ENCODE measurements at places on chromosomes 2 and 18.

DNA sequence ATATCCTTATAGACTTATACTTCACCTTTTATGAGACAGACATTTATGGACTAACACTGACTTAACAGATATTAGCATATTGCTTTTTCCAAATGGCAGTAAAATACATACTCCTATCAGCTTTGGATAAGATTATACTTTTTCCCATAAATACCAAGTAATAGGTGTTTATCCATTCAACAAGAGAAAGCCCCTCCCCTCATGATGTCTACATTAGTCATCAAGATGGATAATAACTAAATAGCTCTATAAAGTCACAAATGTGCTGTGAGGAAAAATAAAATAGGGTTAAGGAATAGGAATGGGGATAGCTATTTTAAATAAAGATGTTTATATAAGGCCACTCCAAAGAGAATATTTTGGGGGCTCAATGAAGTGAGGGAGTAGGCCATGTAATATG lies 39.4 kb downstream of the CSRNP3 start:
- DNase-seq = no peak

- DNase-seq = no peak
Measured at GRCh38 chr2:67613227-67613626, 216.1 kb downstream of the ETAA1 start.

GRCh38 chr2:60958361-60958760 lies 59.2 kb upstream of the PEX13 start:
- no peak for DNase-seq

- no peak for DNase-seq
Measured at GRCh38 chr2:147679191-147679954, 165.5 kb upstream of the ACVR2A start.

GRCh38 chr2:51812138-51812866 lies 780.4 kb upstream of the NRXN1 start:
- DNase-seq = no peak

DNA sequence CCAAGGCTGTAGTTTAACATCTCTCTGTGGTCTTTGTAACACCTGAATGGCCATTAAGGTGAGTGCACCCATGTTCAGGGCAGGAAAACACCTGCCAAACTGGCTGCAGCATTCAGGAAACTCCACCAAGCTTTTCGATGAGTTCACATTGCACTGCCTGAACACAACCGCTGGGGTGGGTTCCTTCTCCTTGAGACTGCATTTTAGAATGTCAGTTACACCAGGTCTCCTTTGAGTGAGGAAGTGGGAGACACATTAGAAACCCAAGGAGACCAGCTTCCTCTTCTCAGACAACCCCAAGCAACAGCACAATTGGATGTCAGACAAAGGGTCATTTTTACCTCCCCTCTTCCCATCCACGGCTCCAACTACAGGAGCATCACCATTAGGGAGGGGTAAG lies 35.2 kb downstream of the CYRIA start:
- DNase-seq = no peak

- no peak for DNase-seq
Measured at GRCh38 chr2:239129147-239129920, 271.5 kb downstream of the HDAC4 start.

- no peak for DNase-seq
Measured at GRCh38 chr18:9710037-9710436, 1.9 kb downstream of the RAB31 start.

DNA sequence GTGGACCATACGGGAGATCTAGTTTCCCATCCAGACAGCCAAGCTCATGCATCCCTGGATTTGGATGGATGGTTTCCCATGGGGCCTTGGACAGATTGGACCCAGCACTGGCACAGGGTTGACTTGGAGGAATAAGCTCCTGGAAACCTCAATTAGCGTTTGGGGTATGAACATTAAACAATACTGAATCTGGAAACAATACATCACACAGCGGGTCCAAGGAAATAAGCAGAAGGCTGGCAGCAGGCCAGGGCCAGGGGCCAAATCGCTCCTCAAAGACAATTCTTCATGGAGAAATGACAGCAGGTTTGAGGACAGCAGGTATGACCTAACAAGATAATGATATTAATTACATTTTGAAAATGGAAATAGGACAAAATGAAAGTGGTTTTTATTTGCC lies 540.6 kb downstream of the RIT2 start:
- DNase-seq = no peak

DNA sequence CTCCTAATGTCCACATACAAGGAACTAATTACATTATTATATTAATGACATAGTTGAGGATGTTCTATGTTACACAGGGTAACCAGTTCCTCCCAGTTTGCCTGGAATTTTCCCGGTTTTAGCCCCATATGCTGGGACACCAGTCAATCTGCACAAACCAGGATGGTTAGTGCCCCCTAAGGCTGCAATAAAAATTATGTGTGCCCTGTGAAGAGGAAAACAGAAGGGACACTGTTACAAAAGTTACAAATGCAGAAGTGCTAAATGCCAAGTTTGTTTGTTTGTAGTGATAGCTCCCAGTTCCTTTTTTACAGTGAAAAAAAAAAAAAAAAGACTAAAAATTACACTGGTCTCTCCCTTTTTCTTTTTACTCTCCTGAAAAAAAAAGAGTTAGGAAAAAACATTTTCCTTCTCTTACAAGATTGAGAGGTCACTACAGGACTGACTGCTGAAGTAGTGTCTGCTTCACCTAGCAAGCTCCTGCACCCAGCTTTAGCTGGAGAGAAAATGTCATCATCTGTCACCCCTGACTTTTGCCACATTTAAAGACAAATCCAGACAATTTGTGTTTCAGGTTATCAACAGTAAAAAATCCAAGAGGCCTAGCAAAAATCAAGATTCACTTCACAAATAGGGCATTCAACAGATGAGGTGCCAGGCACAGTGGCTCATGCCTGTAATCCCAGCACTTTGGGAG lies 3.2 kb downstream of the ANKRD44 start:
- no peak for DNase-seq

DNA sequence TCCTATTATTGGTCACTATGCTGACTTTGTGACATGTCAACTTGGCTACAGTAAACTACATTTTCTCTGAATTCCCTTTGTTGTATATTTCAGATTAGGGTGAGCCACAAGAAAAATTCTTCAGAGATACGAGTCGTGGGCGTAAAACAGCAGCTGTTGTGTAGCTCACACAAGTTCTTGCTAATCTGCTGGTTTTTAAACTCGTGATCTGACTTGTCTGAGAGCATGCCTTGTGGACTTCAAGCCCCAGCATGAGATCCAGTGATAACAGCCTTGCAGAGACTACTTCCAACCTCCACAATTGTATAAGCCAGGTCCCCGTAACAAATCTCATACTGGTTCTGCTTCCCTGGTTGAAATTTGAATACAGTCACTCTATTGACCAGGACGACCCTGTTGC lies 259.8 kb upstream of the LYPD1 start:
- no peak for DNase-seq

DNA sequence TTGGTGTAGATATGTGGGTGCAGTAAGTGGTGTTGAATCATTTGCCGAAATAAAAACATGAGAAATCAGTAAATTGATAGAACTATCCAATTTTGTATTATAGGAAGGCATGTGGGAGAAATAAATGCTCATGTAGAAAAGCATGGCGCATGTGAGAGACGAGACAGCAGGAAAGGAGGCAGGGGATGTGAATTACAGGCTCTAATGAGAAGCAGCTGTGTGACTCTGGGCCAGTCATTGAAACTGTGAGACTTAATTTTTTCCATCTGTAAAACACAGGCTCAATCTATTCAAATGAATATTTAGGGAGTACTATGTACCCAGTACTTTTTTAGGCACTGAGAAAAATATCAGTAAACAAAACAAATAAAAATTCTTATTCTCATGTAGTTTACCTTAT lies 42.6 kb upstream of the MAP3K20 start:
- no peak for DNase-seq

- no peak for DNase-seq
Measured at GRCh38 chr2:36123995-36124394, 231.6 kb upstream of the CRIM1 start.

- no peak for DNase-seq
Measured at GRCh38 chr2:138514173-138514572, 12.6 kb downstream of the SPOPL start.

DNA sequence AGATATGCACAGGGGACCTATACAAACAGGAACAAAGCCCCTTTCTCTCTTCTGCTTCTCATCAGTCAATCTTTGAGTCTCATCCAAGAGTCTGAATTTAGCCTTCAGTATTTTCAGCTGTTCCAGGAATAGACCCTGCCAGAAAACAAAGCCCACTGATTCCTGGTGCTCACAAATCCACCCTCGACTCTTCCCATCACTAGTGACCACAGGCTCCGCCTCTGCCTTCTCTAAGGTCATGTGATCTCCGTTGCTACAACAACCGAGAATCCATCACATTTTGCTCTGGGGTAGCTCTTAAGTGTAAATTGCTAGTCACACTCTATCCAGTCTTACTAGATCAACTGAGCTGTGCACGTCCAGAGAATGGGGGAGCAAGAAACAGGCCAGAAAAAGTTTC lies 46.4 kb upstream of the SPTBN1 start:
- DNase-seq = no peak

- no peak for DNase-seq
Measured at GRCh38 chr2:128607911-128608506, 289.3 kb upstream of the HS6ST1 start.

GRCh38 chr2:190535586-190535985 lies 1.1 kb upstream of the NEMP2 start:
- DNase-seq = no peak

DNA sequence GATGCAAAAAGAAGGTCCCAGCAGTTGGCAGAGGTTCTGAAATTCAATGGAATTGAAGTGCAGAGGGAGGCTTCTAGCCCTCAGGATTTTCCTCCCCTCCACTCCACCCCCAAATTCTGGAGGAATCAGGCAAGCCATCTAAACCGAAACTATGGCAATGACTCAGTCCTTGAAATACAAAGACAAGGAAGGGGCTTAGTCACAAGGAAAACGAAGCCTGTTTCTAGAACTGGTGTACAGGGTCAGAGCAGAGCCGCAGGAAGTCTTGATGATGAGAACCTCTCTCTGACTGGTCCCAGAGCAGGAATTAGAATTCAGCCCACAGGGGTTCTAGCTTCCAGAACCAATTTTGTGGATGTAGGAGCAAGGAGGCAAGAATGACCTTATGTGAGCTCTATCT lies 111.7 kb upstream of the SCN1A start:
- DNase-seq = no peak

GRCh38 chr2:240567872-240568677 lies at the start of gene RNPEPL1:
Gene RNPEPL1, plus strand, starts transcription at chr2:240568484. Its CDS starts 103 bp downstream, at chr2:240568587.
- DNase-seq = peak; percentile 38

DNA sequence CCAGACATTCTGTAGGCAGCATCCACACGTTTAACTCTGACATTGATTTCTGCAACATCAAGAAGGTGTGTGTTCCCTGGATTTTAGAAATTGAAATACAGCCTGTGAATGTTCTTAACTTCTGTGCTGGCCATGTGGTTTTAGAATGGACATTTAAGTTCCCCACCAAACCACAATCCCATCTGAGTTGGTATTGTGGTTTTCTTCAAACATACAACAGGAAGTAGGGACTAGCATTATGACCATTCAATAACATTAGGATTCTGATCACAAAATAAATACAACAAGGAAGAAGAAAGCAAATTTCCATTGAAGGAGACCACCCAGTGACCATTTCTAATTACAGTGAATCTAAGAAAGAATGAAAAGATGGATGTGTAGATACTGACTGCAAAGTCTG lies 51.2 kb downstream of the MAP3K20 start:
- no peak for DNase-seq

GRCh38 chr2:128727404-128727803 lies 408.7 kb upstream of the HS6ST1 start:
- no peak for DNase-seq

DNA sequence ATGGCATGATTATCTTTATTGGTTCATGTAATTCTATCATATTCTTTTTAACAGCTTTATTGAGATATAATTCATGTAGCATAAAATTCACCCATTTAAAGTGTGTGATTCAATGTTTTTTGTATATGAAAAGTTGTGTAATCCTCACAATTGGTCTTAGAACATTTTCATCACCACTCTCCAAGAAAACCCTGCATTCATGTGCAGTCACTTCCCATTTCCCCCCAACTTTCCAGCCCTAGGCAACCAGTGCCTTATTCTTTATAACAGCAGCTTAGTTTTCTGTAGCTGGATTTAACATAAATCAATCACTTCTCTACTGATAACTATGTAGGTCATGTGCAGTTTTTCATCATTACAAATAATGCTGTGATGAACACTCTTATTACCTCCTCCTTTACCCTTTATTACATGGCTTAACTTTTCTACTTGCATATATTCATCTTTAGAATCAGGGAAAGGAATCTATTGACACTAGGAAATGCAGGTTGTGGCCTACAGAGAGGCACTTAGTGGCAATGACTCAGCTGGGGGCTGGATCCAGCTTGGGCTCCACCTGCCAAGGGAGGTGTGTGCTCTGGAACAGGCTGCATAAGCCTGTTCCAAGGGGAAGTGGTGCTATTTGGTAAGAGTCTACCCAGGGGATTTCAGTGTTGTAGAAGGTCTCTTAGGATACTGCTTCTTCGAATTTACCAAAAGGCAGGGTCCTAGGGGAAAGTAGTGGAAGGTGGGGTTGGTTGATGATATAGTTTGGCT lies 89.1 kb downstream of the ETAA1 start:
- no peak for DNase-seq

DNA sequence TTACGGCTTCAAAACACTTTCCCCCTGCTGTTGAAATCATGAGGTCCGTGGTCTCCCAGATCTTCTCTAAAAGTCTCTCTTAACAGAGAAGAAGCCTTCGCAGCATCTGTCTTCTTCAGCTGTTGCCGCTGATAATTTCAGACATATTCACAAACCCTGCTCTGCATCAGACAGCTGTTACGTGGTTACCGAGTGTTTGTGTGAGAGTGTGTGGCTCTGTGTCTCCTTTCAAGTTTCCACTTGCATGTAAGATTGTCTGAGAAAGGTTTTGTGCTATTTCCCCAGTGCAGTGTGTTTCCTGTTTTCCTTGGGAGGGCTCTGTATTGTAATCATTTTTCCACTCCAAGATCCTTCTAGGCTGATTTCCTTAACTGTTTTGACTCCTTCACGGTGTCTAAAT lies 32.8 kb downstream of the MAIP1 start:
- DNase-seq = no peak

GRCh38 chr18:37393945-37394609 lies 171.5 kb downstream of the CELF4 start:
- DNase-seq = no peak

GRCh38 chr2:45782986-45783385 lies 131.5 kb downstream of the PRKCE start:
- DNase-seq = no peak

DNA sequence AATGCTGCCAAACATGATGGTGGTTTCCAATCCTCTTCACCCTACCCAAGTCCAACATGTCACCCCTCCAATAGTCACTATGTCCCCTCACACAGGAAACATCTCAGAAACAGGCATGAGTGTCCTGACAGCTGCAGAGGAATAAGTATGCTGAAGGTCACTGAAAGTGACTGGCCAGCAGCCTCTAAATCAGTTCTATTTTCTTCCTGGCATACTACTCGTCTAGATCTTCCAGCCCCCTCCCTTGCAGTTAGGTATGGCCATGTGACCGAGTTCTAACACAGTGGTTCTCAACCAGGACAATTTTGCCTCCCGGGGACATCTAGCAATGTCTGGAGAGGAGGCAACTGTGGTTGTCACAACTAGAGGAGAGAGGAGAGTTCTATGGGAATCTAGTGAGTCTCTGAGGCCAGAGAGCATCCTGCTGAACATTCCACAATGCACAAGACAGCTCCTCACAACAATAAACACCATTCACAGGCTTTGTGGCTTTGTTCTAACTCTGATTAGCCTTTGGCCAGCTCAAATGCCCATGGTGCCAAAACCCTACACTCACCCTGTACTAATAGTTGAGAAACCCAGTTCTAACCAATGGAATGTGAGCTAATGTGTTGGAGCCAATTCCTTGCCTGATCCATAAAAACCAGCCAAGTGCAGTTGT lies 12.6 kb upstream of the ID2 start:
- DNase-seq = no peak

All from effector memory CD4-positive, alpha-beta T cell (primary cell).